Thoracic aorta endothelial cell (primary cell): ENCODE measurements at places on chromosomes 13 and 19. TPM values are rescaled to one million over a fixed set of nuclear protein-coding genes. Genes with fewer than 3 reads are reported as not detected.

GDF15 gene
- 103 and 114 TPM in 2 replicates for total RNA-seq

RXFP2 gene
- not detected in 2 replicates for total RNA-seq

CLDN10 gene
- 0.27 and 0.29 TPM in 2 replicates for total RNA-seq

DACT3 gene
- total RNA-seq = 0.14 and 1.2 TPM in 2 replicates

CYP4F12 gene
- total RNA-seq = not detected in 2 replicates

CEACAM8 gene
- total RNA-seq = not detected in 2 replicates

C5AR1 gene
- total RNA-seq = not detected in 2 replicates

MCF2L gene
- total RNA-seq = 0.07 TPM in 1 of 2 replicates, not detected in the other

RAB20 gene
- 0.93 and 1.0 TPM in 2 replicates for total RNA-seq

CYP2S1 gene
- 0.22 and 0.93 TPM in 2 replicates for total RNA-seq

CDC42EP5 gene
- 27.1 and 27.4 TPM in 2 replicates for total RNA-seq

HRC gene
- total RNA-seq = not detected in 2 replicates

EBI3 gene
- 0.14 and 0.27 TPM in 2 replicates for total RNA-seq

KLF2 gene
- 8.0 and 8.3 TPM in 2 replicates for total RNA-seq

CD33 gene
- total RNA-seq = not detected in 2 replicates

ZNF234 gene
- total RNA-seq = 8.5 TPM in 2 replicates

TGDS gene
- 19.5 and 23.3 TPM in 2 replicates for total RNA-seq

CDC37 gene
- total RNA-seq = 237 and 265 TPM in 2 replicates

OR7A10 gene
- not detected in 2 replicates for total RNA-seq

SIGLECL1 gene
- total RNA-seq = not detected in 2 replicates

CBY2 gene
- not detected in 2 replicates for total RNA-seq

FSD1 gene
- 16.0 and 18.1 TPM in 2 replicates for total RNA-seq

DIS3 gene
- total RNA-seq = 63.8 and 77.0 TPM in 2 replicates
